ENCODE measurements at places on chromosomes 5 and 9.
A peak's percentile ranks its signal among the peaks of the same experiment; 100 is the strongest.

DNA sequence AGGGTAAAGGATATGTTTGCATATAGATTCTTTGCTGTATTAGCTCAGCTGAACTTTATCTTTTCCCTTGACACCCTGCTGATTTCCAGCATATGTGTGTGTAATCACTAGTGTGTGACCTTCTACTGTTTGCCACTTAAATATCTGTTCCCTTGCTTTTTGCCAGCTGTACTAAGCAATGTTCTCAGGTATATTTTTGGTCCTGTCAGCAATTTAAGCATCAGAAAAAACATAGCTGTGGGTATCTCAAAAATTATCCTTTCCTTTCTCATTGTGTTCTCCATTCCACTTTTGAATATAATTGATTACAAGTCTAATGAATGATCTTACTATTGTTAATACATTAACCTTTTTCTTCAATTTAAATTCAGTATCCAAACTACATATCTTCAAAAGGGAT is 59.2 kb upstream of the CDH10 start:
- no peak for DNase-seq

GRCh38 chr5:125865166-125865815 is 557.9 kb upstream of the GRAMD2B start:
- DNase-seq: no peak

DNA sequence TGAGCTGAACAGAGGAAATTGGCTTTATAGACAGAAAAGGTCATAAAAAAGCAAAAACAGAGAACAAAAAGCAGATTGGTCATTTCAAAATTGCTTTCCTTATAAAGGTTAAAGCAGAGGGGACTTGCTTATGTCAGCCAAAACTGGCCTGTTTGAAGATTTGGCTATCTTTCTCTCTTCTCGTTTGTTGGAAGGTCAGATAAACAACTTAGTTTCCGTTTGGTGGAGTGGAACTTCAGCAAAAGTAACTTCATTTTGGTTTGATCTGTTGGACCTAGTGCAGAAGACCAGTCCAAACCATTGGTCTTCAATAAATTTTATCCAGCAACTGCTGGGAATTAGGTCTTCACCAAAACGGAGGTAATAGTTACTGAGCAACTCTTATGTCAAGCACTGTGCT is 45.1 kb upstream of the HMGCS1 start:
- no peak for DNase-seq

- peak; percentile 31 for DNase-seq
Observed at GRCh38 chr9:108761655-108762347, 94.0 kb downstream of the ACTL7B start.

- DNase-seq: no peak
Observed at GRCh38 chr5:116557669-116558271, 16.9 kb downstream of the SEMA6A start.

- DNase-seq: no peak
Observed at GRCh38 chr5:176899946-176900779, 1.0 kb upstream of the HK3 start.

- no peak for DNase-seq
Observed at GRCh38 chr9:108779551-108780325, 76.0 kb downstream of the ACTL7B start.
